Inflammatory macrophage treated with lipopolysaccharide for 4 hours (primary cell): ENCODE measurements at places on chromosomes 3 and 15.

DNA sequence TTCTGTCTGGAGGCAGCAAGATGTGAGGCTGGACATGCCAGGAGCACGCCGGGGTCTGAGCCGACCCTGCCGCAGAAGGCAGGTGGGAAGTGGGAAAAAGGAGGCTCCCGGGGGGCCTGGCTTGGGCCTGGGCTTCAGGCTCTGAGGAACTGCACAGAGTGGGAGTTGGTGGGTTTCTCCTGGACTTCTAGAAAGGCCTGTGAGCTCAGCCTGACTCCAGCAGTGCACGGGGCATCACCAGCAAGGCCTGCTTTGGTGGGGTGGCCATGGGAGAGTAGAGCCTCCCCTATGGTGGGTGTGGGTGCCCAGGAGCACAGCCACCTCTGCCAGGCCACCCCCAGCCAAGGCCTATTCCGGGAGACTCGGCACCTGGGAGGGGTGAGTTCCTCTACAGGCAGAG lies 18.1 kb upstream of the SLC41A3 start:
- no peak for DNase-seq

DNA sequence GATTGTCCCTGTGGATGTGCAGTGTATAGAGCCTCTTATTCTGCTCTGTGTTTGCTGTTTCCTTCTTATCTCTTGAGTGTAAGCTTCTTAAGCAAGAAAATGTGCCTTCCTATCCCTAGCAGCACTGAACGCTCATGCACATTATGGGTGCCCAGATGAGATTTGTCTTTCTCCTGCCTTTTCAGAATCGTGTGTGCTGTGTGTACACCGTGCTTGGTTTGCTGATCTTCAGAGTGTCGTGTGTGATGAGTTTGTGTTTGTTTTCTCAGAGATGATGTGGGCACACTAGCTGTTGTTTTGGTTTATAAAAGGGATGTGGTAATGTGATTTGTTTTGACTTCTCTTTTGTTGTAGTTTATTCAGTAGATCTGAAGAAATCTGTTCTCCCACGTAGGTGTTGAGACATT lies 19.7 kb downstream of the GPR171 start:
- peak; percentile 74 for DNase-seq

DNA sequence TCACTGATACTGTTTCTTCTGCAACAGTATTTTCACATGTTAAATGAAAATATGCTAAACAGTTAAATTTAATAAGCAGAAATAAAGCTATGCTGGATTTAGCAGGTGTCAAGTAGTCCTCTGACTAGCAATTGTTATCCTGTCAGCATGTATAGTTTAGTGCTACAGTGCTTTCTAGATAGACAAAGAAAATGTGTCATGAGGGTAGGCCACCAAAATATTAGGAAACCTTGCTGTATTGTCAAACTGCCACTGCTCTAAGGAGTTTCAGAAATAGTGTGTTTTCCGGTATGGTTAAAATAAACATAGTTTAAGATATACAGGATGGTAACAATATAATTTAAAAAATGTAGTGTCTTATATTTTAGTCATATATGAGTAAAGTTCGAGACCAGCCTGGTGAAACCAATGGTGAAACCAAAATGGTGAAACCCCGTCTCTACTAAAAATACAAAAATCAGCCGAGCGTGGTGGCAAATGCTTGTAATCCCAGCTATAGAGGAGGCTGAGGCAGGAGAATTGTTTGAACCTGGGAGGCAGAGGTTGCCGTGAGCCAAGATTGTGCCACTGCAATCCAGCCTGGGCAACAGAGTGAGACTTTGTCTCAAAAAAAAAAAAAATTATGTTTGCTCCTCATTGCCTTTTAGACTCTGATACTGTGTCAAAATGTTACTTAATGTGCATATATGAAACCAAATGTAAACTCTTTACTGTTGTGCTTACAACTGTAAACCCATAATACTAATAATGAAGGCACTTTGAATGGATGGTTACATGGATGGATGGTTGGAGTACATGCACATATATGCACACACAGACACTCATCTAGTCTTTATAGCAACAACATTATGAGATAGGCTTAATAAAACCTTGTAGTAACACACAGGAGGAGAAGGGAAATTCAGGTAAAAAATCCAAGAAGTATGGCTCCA lies 204.8 kb downstream of the RSRC1 start:
- no peak for DNase-seq

DNA sequence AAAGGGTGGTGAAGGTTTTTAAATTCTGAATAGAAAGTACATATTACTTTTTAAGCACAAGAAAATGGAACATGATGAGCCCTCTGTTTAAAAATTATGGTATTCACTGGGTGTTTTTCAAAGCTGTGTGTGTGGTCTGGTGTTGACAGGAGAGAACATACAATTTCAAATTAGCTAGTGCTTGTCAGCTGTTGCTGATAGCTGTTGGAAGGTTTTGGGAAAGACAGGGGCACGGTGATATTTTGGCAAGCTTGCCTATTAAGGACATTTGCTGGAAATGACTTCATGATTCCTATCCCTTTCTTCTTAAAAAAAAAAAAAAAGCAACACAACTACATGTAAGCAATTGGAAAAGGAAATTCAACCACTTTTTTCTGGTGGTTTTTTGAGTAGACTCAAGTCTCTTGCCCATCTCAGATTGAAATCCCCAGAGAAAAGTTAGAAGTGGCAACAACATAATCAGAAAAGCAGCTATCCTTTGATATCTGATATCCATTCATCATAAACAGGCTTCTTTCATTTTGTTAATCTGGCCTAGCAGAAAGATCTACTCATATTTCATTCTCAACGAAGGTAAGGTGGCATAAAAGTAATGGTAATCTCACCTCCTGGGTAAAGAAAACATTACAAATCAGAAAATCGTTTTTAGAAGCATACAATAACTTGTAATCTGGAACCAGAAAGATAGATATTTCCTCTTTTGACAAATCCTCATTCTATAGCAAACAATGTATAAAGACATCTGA lies 130.0 kb downstream of the RBMS3 start:
- no peak for DNase-seq

DNA sequence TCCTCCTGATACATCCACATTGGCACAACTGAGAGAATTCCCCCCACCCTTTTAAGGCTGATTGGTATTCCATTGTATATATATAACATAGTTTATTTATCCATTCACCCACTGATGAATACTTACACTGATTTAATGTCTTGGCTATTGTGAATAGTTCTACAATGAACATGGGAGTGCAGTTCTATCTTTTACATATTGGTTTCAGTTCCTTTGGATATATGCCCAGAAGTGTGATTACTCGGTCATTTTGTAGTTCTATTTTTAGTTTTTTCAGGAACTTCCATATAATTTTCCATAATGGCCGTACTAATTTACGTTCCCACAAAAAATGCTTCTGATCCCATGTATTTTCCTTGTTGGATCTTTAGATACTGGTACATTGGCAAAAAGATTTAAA lies 135.3 kb downstream of the FMN1 start:
- peak; percentile 13 for DNase-seq

- DNase-seq = no peak
These were observed 98.2 kb downstream of the FBN1 start for GRCh38 chr15:48547286-48547685.

DNA sequence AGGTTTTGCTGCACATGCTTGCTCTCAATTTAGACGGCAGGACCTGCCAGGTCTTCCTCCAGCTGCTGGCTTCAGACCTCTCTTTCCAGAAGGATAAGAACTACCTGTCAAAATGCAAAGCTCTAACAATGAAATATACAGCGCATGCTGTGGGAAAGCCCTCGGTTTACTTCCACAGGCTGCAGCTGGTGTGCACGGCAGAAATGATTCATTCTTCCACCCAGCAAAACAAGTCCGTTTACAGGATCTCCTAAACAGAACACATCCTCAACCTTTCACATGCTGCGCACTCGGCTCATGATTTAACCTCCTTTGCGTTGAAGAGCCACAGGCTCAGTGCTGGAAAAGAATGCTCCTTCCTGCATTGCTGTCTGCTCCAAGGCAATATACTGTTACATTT lies 92.4 kb upstream of the WNT5A start:
- no peak for DNase-seq

DNA sequence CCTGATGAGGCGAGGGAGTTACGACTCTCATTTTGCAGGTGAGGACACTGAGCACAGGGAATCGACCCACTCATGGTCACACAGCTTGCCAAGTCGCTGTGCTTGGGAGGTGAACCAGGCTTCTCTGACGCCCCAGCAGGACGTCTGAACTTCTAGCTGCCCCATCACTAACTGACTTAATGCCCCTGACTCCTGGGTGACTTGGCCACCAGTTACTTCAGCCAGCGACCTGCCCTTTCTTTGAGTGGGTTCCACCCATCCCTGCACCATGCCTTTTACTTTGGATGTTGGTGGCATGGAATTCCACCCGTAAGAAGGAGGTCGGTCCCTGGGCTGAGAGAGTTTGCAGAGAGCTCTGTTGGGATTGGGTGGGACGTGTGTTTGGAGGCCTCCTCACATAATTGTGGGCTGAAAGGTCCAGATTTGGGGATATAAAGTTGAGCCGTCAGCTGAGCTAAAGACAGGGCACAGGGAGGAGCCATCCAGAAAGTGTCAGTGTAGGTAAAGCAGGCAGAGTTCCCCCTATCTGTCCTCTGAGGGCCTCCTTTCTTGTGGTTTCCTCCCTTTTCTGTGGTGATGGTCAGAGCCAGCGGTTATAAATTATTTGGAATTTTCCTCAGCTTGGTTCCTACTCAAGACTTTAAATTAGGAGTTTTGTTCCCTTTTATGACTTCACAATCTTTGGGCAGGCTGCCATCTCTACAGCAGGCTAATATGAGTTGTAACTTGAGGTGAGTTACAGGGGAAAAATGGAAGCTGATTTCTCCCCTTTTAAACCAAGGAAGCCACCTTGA lies 55.0 kb downstream of the FLNB start:
- peak; percentile 63 for DNase-seq

GRCh38 chr3:155352900-155353490 lies 59.5 kb upstream of the STRIT1 start:
- DNase-seq = peak; percentile 15

DNA sequence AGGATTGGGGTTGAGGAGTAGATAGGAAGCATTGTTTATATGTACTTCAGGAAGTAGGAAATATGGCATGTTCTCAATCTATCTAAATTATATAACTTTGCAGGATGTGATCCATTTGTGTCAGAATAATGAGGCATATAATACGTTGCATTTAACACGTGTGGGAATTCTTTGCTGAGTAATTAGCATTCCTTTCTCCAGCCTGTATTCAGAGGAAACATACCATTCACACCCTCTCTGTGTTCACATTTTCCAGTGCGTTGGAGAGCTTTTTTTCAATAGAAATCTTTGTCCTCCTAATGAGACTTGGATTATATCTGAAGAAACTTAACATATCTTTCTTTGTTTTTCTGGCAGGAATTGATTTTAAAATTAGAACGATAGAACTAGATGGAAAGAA lies 33.0 kb upstream of the APH1B start:
- no peak for DNase-seq

DNA sequence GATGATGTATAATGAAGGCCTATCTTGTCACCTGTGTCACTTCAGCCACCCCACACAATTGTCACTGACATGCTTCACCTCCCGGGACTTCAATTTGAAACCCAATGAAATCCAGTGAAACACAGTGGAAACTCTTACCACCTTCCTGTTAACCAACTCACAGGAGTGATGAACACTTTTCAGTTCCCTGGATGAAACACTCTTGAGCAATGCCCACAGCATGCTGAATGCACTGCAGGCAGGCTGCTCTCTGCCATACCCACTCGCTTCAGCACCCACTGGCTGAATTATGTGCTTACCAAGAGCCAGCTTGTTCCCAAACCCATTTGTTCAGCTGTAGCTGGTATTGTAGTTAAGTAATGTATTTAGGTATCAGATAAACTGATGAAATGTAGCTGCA lies 47.0 kb downstream of the MAP2K1 start:
- DNase-seq = peak; percentile 68

- DNase-seq = peak; percentile 73
These were observed 55.6 kb downstream of the CGGBP1 start for GRCh38 chr3:88003115-88003755.

GRCh38 chr3:107506458-107506857 lies 16.3 kb upstream of the BBX start:
- no peak for DNase-seq

DNA sequence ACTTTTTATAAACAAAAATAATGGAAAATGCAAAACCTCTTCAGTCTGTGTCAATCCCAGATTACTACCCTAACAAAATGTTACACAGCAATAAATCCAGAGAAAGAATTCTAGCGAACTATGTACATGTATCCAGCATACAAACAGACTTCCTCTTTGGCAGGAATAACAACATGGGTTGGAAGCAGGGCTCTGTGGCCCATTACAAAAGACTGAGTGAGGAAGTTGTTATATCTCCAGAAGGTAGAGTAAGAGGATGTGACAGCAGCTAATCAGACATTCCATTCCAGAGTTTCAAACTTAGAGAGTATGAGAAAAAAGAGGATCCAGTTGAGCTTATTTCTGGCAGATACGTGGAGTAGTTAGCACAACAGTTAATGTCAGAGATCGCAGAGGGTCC lies 294.0 kb upstream of the PLSCR5 start:
- no peak for DNase-seq
